Kidney epithelial cell (primary cell): ENCODE measurements at places on chromosomes 4 and X.

GRCh38 chrX:65196758-65197360 is 220.6 kb upstream of the ZC4H2 start:
- DNase-seq: no peak

GRCh38 chrX:149002320-149002719 is 501.9 kb downstream of the AFF2 start:
- DNase-seq: no peak

DNA sequence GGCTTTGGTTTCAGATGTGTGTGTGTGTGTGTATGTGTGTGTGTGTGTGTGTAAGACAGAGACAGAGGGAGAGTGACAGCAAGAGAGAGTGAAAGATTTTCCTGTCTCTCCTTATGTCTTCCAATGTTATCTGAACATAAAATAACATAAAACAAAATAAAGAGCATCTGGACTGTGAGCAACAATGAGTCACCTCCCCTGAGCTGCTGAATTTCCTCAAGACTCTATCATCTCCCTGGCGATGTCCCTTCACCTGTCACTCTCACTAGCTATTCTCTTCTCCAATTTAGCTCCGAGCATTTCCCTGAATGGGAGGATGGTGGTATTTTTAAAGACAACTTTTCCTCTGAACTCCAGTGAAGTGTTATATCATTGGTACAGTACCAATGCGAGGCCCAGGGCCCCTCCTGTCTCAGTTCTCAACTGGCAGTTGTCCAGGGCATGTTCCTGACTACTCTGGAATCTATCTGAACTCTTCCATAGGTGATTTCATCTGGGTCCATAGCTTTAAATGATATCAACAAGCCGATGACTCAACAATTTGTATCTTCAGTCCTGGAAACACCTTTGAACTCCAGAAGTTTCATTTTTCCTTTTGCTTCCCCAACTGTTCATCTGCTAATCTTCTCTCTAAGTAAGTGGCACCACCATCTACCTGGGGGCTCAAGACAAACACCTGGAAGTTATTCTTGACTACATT is 195.0 kb upstream of the CLNK start:
- no peak for DNase-seq

DNA sequence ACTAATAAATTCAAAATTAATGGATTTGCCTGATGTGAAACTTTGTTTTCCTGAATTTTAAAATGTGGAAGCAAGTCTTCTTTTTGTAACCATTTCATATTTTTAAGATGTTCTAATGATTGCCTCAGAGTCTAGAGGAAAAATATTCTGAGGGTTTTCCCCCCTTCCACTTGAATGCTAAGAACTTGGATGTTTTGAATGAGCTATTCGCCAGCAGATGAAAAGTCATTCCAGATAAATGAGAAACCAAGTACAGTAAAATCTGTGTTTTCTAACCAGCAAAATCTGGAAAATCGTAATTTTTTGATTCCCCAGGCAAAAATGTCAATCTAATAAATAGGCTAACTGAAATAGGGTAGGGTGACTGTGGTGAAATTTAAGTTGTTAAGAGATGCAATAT is 45.6 kb downstream of the SLIT2 start:
- no peak for DNase-seq

DNA sequence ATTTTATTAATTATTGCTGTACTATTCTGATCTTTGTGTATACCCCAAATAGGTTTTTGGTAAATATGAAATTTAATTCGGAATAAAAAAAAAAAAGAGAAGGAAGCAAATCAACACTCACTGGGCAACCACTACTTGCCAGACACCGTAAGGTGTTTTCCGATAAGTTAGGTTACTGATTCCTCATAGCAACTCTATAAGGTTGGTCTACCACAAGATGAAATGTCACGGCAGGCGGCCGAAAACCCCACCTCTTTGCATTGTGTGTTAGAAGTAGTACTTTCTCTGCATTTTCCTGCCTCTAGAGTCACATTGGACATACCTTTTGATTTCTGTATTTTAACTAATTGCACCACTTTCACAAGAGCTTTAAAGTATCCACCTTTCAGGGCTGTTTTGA is 44.5 kb upstream of the RASGEF1B start:
- DNase-seq: no peak

GRCh38 chr4:68719075-68719473 is 48.6 kb upstream of the UGT2B15 start:
- DNase-seq: no peak

DNA sequence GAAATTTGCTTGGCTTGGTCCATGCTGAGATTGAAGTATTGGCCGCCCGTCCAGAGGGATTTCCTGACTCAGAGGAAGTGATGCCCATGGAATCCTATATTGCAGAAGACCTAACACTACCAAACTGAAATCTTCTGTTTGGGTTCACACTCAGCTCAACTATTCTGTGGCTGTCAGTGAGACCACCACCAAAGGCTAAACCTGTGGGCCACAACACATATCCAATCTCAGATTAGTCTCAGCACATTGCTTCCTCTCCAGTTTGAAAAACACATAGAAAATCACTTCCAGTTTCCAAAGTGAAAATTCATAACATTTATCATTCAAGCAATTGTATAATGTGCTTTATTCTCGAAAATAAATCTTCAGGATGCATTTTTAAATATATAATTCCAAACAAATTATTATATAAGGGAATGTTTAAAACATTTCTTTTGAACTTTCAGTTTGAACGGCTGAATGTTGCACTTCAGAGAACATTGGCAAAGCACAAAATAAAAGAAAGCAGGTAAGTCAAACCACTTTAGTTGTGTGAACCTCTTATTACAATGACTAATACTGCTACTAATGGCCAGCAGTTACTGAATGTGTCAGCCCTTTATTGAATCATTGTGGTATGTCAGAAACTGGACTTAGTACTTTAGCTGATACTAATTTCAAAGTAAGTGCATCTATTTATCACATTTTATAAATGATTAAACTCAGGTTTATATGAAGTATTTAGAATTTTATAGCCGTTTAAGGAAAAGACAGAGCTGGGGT is 37.0 kb downstream of the GUCY1A1 start:
- DNase-seq: peak; percentile 57

DNA sequence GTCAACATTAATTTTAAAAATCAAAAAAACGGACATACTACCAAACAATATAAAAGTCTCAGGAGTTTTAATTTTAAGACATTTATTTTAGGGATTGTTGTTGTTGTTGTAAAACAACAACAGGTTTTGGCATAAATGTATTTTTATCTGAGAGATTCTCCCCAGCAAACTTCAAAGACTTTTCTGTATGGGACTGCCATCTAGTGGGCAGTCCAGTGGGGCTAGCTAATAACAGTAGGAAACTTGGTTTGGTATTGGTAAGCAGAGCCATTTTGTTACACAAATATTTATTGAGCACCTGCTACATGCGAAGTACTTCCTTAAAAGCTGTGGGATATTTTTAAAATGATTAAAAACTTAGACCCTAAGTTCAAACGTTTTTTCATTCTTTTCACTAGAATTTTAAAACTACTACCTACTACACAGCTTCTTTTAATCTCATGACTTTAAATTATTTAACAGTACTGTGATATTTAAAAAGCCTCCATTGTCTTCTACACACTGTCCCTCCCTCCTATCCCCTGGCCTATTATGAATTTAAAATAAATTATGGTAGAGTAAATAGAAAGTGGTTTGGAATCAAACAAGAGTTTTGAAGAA is 1028.4 kb upstream of the INTU start:
- no peak for DNase-seq

DNA sequence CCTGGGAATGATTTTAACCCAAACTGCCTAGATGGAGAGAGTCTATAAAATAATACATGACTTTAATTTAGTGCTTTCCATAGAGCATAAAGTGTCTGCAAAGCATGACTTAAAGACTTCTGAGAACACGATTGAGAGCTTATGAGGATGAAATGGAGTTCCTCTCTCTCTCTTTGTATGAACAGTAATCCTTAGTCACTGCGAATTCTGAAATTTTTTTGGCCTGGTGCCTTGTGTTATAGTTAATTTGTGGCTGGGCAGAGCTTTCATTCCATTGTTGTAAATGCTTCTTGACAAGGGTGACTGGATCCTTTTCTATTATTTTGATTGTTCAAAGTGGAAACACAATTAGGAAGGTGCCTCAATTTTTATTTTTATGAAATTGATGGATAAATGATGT is 179.5 kb downstream of the CEP135 start:
- DNase-seq: no peak

DNA sequence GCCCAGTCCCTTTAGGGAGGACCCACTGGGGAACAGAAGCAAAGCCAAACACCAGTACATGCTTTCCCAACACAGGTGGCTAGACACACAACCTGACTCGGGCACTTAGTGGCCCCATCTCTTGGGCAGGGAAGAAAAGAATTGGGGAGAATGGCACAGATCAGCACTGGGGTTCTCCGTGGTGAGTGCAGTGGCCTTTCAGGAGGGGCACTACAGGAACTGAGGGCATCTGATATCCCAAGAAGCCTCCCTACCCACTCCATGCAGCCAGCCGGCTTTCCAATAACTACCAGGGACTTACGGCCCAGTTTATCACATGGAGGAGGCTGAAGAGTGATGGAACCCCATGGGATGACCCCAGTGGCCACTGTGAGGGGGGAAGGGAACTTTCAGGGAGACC is 23.0 kb downstream of the RGN start:
- no peak for DNase-seq

DNA sequence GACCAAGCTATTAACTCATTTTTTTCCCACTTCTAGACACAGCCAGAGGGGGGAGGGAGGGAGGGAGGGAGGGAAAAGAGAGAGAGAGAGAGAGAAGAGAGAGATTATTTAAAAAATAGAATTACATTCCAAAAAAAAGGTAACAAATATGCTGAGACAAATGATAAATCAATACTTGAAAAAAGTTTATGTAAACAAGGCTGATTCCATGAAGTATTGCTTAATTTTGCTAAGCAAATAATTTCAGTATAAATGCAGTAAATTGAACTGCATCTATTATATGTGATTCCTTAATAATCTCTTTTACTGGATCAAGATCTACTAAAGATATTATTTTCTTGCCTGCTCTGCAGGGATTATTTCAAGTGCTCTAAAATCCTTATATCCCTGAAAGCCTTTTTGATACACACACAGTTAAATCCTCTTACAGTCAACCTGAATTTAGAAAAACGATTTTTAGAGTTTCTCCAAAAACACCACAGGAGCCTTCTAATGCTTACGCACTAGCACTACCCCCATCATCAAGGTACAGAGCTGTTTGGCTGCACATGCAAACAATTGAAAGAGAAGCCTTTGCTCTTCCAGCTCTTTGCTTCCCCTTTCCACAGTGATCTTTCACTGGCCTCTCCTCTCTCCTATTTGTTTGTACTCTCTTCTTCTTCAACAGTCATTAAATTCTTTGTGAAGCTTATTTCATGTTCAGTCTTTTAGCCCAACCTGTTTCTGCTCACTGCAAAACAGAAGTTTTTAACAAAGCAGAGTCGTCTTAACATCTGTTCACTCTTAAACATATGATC is 426.3 kb upstream of the FAM241A start:
- no peak for DNase-seq

DNA sequence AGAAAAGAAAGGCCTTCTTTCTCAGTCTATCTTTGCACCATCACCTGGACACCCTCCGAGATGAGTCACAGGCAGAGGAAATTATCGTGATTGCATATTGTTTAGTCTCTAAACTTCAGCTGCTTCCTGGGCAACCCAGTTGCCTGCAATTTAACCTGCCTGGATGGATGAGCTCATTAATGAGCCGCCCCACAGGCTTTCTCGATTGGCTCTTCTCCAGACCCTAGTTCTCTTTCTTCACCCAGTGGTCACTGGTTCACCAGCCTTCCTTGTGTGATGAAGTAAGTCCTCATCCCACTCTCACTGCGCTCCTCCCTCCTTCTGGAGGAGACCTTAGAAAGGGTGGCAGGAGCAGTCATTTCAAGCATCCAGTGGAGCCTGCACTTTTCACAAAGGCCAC is 94.4 kb downstream of the SOWAHB start:
- peak; percentile 94 for DNase-seq

- DNase-seq: no peak
Observed at GRCh38 chrX:153494061-153494460, 719 bp upstream of the BGN start.

GRCh38 chr4:110621839-110622751 is 782 bp downstream of the PITX2 start:
- no peak for DNase-seq
